Uterus (tissue), 4 donors: ENCODE measurements at places on chromosomes 11 and 22. TPM values are rescaled to one million over a fixed set of nuclear protein-coding genes. Genes with fewer than 3 reads are reported as not detected.

The NLRP14 gene
- total RNA-seq: not detected

GRCh38 chr11:1852877-1853276 lies at the start of gene LSP1:
TSS of gene LSP1 (plus strand) at chr11:1853084. CDS start at chr11:1853145, 61 bp downstream.
- no peak for DNase-seq

The RDX gene
- total RNA-seq: 103 TPM

The OR51B4 gene
- 0.35 TPM for total RNA-seq

DNA sequence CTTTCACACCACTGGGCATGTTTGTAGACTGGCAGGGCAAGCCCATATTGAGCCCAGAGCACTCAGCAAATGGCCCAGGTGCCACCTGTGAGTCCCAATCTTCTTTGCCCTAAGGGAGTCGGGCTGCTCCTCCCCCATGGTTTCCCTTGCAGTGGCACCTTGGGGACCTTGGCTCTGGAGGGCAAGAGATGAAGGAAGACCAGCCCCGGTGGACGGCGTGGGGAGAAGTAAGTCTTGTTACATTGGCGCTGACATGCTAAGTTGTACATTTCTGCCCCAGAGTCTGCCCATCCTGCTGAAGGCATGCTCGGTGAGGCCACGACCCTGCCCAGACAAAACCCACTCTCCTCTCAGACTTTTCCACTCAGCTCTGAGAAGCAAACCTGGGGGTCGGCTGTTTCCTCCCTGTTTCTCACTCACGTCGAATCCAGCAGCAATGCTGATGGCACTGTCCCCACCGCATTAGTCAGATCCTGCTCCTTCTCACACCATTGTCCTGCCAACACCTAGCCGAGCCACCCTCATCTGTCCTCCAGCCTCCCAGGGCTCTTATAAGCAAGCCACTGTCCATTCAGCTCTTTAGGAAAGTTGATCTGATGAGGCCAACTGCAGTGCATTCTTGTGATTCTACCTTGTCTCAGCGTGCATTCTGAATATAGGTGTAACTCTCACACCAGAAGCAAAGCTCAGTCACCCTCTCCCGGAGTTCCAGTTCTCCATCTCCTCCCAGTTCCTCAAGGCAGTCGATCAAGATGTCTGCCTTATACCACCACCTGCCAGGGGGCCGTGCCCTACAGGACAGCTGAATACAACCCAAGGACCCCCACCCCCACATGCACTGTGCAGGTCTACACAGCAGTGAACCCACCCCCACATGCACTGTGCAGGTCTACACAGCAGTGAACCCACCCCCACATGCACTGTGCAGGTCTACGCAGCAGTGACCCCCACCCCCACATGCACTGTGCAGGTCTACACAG lies 827.1 kb downstream of the TBC1D22A start:
- no peak for DNase-seq

The TEX54 gene
- not detected for total RNA-seq

The SERPING1 gene
- total RNA-seq: 552 TPM

DNA sequence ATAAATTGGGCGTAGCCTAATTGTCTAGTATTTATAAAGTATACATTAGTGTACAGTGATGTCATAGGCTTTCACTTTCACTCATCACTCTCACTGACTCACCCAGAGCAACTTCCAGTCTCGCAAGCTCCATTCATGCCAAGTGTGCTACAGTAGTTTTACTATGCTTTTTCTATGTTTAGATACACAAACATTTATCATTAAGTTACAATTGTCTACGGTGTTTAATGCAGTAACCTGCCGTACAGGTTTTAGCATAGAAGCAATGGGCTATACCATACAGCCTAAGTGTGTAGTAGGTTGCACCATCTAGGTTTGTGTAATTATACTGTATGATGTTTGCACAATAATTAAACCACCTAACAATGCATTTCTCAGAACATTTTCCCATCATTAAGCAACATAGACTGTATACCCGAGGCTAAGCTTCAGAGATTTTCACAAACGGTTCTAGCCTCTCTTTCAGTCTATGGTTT lies 17.5 kb downstream of the OR9G1 start:
- no peak for DNase-seq

The EMID1 gene
- under 0.01 TPM for total RNA-seq

The THRSP gene
- not detected for total RNA-seq

The APOL5 gene
- total RNA-seq: not detected

GRCh38 chr11:66956689-66957290 lies 1.4 kb downstream of the PC start:
- no peak for DNase-seq

DNA sequence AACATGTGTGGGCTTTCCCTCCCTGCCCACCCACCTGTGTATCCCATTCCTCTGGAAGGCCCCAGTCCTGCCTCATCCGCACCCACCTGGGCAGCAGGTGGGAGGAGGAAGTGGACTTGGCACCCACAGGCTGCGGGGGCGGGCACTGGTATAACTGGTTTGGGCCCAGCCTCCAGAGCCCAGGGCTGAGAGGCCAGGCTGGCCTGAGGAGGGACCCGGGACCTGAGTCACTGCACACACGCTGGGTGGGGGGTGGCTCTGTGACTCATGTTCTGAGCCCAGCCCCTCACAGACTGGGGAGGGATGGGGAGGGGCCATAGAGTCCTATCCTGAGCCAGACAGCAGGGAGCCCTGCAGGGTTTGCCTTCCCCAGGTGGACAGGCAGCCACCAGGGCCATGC lies 16.7 kb downstream of the PHLDA2 start:
- DNase-seq: no peak

GRCh38 chr11:125379981-125380380 lies 116.1 kb downstream of the FEZ1 start:
- DNase-seq: no peak

DNA sequence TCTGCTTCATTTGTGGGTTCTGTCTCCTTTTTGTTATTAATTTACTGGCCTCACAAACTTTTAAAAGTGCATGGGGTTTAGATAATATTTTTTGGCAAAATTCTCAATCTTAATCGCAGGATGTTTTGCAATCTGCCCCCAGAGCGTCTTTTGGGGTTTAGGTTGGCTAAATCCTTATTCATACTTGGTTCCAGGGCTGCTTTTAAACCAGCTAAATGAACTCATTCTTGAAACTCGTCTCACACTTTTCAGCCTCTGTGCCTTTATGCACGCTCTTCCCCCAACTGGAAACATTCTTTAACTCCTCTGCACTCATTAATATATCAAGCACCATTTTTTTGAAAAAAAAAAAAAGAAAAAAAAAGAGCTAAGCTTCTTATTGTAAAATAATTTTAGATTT lies 131.7 kb downstream of the KIF18A start:
- no peak for DNase-seq

- DNase-seq: no peak
Observed at GRCh38 chr11:94793002-94793401, 24.8 kb downstream of the AMOTL1 start.

DNA sequence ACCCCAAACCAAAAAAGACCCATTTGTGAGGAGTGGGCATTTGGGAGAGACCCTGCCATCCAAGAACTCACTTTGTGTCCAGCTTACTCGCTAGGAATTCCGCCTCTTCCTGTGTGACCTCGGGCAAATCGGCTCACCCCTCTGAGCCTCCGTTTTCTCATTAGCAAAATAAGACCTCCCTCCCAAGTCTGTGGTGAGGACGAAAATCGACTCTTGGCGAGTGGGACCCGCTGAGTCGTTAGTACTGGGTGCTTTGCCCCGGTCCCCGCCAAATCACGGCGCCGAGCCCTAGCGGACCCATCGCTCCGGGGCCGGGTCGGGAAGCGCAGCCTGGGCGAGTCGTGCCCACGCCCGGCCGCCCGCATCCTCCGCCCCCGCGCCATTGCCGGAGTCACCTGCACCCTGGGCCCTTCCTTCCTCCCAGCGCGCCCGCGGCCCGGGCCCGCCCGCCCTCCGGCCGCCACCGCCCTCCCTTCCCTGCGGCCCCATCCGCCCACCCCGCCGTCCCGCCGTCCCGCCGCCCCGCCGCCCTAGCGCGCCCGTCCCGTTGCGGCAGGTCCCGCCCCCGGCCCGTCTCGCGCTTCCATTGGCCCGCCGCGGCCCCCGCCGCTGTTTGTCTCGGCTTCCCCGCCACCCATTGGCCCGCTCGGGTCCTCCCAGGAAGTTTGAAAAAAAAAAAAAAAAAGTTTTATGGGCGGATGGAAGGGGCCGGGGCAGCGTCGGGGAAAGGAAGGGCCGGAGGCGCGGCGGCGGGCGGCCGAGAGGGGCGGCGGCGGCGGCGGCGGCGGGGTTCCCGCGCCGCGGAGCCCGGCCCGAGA lies 48.9 kb downstream of the TRIOBP start:
- peak; percentile 91 for DNase-seq

The NXPE2 gene
- total RNA-seq: not detected

GRCh38 chr11:62400760-62401159 lies 18.1 kb upstream of the SCGB1A1 start:
- DNase-seq: peak; percentile 93

The PHF5A gene
- 65.1 TPM for total RNA-seq

GRCh38 chr11:115221461-115222069 lies 282.6 kb downstream of the CADM1 start:
- no peak for DNase-seq

- DNase-seq: no peak
Observed at GRCh38 chr11:19648321-19648720, 64.3 kb upstream of the NAV2 start.

DNA sequence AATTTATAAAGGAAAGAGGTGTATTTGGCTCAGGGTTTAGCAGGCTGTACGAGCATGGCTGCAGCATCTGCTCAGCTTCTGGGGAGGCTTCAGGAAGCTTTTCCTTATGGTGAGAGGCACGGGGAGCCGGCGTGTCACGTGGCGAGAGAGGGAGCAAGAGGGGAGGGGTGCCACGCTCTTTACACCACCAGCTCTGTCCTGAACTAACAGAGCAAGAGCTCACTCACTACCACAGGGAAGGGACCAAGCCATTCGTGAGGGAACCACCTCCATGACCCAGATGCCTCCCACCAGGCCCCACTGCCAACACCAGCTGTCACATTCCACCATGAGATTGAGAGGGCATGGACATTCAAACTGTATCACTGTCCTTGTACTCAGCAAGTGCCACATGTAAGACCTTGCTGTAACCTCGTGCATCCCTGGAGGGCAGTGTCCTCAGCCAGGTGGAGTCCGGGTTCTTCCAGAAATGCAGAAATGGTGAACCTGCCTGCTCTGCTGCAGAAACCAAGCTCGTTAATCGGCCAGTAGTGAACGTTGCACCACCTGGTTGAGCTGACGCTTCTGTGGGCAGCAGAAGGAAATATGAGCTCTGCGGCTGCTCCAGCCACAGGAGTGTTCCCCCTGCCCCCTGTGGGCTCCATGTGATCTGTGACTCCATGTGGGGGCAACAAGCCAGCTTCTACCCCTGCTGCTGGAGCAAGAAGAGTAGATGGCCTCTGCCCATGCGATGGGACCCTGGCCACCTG lies 368.6 kb downstream of the TBC1D22A start:
- DNase-seq: no peak

The CECR2 gene
- under 0.01 TPM for total RNA-seq

- DNase-seq: no peak
Observed at GRCh38 chr11:74072286-74072685, 63.4 kb upstream of the UCP3 start.

GRCh38 chr11:121282386-121282785 lies 10.2 kb upstream of the SC5D start:
- DNase-seq: no peak

The CD248 gene
- 91.2 TPM for total RNA-seq

GRCh38 chr11:63573881-63574855 lies 11.0 kb upstream of the PLAAT2 start:
- peak; percentile 49 for DNase-seq
